ENCODE measurements at places on chromosomes 1 and 21. TPM values are rescaled to one million over a fixed set of nuclear protein-coding genes. Genes with fewer than 3 reads are reported as not detected.

OR2W3 gene
- 1.2 TPM for total RNA-seq

TIE1 gene
- not detected for total RNA-seq

DCLRE1B gene
- 4.2 TPM for total RNA-seq

GSTM3 gene
- total RNA-seq: 20.7 TPM

TSSK3 gene
- 1.0 TPM for total RNA-seq

C2CD2 gene
- 36.7 TPM for total RNA-seq

AMIGO1 gene
- total RNA-seq: 1.8 TPM

PMF1 gene
- 32.9 TPM for total RNA-seq

SARS1 gene
- total RNA-seq: 468 TPM

TMEM269 gene
- not detected for total RNA-seq

CELA2A gene
- not detected for total RNA-seq

C1orf141 gene
- not detected for total RNA-seq
